Activated CD8-positive, alpha-beta T cell treated with anti-CD3 and anti-CD28 coated beads for 36 hours (primary cell): ENCODE measurements at places on chromosomes 13 and 19. TPM values are rescaled to one million over a fixed set of nuclear protein-coding genes. Genes with fewer than 3 reads are reported as not detected.

Gene FUT1
- 0.09 TPM for total RNA-seq

Gene PEX11G
- 1.4 TPM for total RNA-seq

GRCh38 chr19:54387991-54388801 lies 23.5 kb upstream of the LAIR1 start:
- H3K27ac ChIP-seq = peak overlapping the region; percentile 85
- H3K4me1 ChIP-seq = peaks cover 36% of the 10 kb centered on the region
- H3K4me3 ChIP-seq = peak overlapping the region; percentile 86
- H3K36me3 ChIP-seq = no peaks in the 10 kb centered on the region
- H3K27me3 ChIP-seq = peaks cover 3% of the 10 kb centered on the region

DNA sequence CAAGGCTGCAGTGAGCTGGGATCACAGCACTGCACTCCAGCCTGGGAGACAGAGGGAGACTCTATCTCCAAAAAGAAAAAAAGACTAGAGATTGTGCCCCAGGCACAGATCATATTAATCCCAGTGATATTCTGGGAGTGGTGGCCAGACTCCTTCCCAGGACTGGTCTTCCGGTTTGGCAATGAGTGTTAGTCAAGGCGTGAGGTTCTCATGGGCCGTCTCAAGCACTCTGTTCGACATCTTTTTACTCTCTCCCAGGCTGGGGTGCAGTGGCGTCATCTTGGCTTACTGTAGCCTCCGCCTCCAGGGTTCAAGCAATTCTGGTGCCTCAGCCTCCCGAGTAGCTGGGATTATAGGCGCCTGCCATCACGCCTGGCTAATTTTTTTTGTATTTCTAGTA lies 5.3 kb upstream of the DPRX start:
- no peak overlapping the region for H3K27ac ChIP-seq
- H3K4me3 ChIP-seq = no peak overlapping the region
- no peaks in the 10 kb centered on the region for H3K36me3 ChIP-seq
- H3K4me1 ChIP-seq = no peaks in the 10 kb centered on the region
- no peak for DNase-seq

DNA sequence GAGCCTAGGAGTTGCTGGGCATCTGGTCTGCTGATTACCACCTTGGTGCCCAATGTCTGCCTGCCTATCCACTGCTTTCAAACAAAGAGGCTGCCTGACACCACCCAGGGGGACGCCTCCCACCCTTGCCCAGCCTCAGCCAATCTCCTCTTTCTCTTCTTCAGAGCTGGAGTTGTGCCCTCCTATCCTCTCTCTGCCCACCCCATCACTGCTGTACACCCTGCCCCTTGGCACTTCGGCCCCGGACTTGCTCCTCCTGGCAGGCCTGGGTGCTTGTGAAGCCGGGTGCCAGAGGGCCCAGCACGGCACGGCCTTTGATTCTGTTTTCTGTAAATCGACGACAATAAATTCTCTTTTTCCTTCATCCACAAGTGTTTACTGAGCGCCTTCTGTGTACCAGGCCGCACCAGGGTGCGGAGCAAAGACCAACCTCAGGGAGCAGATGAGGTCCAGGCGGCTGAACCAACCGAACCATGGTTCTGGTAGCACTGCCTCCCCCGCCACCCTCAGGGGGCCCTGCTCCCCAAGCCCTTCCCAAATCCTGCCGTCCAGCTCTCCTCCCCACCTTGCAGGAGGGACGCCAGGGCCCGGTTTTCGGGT lies 5.0 kb downstream of the RNF225 start:
- no peak overlapping the region for H3K27ac ChIP-seq
- no peaks in the 10 kb centered on the region for H3K27me3 ChIP-seq
- peak overlapping the region; percentile 87 for H3K4me3 ChIP-seq
- H3K36me3 ChIP-seq = peaks cover 5% of the 10 kb centered on the region
- peaks cover 18% of the 10 kb centered on the region for H3K4me1 ChIP-seq
- no peak for DNase-seq

DNA sequence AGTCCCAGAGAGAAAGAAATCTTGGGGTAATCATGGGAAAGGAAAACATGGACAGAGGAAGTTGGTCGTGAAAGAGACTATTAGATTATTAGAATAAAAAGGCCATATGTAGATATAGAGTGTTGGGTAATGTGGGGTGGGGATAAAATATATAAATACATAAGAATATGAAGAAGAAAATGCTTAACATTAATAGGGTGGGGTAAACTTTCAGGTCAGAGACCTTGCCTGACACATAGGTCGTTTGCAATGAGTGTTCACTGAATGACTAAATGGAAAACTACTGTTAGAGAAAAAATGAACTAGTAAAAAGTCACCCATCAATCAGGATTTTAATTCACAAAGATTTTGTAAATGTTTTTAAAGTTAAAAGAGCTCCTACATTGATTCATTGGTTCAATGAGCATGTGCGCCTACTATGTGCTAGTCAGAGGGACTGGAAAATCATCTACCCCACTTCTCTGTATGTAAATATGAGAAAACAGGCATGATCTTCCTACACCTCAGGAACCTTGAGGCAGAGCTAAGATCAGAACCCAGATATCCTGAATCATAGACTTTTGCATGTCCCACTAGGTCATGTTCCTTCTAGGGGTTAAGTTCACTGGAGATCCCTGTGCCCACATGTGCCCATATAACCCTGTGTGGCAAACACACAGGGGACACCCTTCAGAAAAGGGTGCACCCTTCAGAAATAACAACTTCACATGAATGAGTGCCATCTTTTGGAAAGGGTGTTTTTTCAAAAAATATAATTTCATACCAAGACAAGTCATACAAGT lies 24.6 kb upstream of the KLF12 start:
- H3K4me3 ChIP-seq = no peak overlapping the region
- H3K4me1 ChIP-seq = peaks cover 10% of the 10 kb centered on the region
- no peak for DNase-seq
- H3K36me3 ChIP-seq = no peaks in the 10 kb centered on the region
- no peak overlapping the region for H3K27ac ChIP-seq
